HTR-8/SVneo (cell line): ENCODE measurements at places on chromosomes 4 and X.
A peak's percentile ranks its signal among the peaks of the same experiment; 100 is the strongest.

DNA sequence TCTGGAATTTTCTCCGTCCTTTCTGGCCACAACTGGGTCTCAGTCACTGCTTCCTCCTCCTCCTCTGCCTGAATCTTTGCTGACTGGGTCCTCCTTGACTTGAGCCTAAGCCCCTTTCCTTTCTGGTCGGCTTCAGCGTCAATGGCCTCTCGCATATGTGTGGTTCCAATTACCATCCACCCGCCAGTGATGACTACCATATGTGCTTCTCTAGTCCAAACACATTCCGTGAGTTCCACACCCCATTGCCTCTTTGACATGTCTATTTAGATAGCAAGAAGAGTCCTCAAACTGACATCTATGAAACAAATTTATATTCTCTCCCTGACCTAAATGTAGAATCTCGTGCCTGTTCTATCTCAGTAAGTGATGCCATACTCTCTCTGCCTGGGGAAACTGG is 19.8 kb downstream of the MXRA5 start:
- DNase-seq = no peak

- DNase-seq = no peak
Measured at GRCh38 chr4:7145291-7145934, 46.9 kb upstream of the SORCS2 start.

- peak; percentile 21 for DNase-seq
Measured at GRCh38 chrX:17591741-17592110, 145.6 kb upstream of the SCML1 start.

GRCh38 chr4:15855804-15856475 is 77.8 kb downstream of the CD38 start:
- no peak for DNase-seq

DNA sequence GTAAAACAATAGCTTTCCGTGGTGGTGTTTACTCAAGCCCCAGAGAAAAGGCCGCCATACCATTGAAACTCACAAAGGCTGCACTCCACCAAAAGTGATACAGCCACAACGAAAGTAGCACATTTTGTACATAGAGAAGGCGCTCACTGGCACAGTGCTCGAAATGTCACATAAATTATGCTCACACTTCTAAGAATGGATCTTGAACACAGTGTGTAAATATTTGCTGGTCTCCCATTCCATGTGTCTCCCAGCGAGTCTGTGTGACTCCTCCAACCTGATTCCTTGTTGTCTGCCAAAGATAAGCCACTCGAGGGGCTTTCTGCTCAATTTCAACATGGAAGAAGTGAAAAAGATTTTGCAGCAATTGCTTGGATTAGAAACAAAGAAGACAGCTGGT is 234.0 kb upstream of the VCX3A start:
- DNase-seq = no peak

DNA sequence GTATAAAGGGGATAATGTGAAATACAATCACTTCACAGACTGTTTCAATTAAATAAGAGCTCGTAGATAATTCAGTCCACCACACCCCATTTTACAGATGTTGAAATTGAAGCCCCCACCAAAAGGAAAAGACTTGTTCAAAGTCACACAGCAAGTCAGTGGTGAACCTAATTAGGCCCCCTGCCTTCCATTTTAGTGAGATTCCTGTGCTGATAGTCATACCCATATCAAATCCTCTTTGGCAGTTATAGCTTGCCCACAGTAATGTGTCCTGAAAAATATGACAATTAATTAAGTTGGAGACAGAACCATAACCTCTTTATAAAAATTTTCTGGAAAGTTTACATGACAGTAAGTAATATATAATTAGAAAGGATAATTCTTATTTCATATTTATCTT is 58.0 kb downstream of the AR start:
- no peak for DNase-seq

DNA sequence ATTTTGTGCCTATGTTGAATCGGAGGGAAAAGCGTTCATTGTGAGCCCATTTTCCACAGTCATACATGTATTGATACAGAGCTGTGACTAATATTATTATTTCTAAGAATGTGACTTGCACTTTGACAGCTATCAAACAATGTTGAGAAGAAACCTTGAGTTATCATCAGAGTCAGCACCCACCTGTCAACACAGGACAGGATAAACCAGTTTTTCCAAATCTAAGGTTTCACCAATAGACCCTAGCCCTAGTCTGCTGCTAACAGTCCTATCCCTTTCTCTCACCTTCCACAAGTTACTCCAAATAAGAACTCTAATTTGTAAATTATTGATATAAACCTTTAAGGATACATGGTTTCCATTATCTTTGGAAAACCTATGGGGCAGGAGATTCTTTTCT is 47.7 kb upstream of the DHX15 start:
- no peak for DNase-seq

DNA sequence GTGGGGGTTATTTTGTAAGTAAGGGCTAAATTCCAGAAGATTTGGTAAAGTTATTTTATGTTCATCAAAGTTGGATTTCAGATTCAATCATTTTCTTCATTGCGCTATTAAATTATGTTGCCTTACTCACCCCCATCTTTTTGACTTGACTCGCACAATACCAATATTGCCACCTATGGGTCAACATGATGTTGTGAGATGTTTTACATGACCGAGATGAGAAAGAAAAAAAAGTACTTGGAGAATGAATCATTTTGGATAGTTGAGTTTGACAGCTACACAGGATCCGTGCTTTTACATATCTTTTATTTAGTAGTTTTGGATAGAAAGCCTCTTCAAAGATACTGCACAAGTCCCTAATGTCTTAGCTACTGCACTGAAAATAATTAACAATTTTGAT is 224.2 kb upstream of the EMCN start:
- DNase-seq = peak; percentile 1

GRCh38 chr4:41216294-41217019 is 2.1 kb upstream of the APBB2 start:
- peak; percentile 91 for DNase-seq

- no peak for DNase-seq
Measured at GRCh38 chr4:124907881-124908280, 195.3 kb upstream of the ANKRD50 start.
